Activated CD8-positive, alpha-beta memory T cell treated with anti-CD3 and anti-CD28 coated beads, Interleukin-2, amount 10 ng/mL, durations not matched to agents 7 days and 5 days (primary cell): ENCODE measurements at places on chromosomes 6 and 20. TPM values are rescaled to one million over a fixed set of nuclear protein-coding genes. Genes with fewer than 3 reads are reported as not detected.

- DNase-seq, result no peak
- H3K27me3 ChIP-seq, result no peaks in the 10 kb centered on the region
- H3K4me1 ChIP-seq, result peaks cover 4% of the 10 kb centered on the region
- no peak overlapping the region for H3K4me3 ChIP-seq
- no peaks in the 10 kb centered on the region for H3K36me3 ChIP-seq
- H3K27ac ChIP-seq, result no peak overlapping the region
Measured at GRCh38 chr6:161630674-161631073, 356.8 kb upstream of the AGPAT4 start.

The C6orf58 gene
- not detected for total RNA-seq

The CASS4 gene
- total RNA-seq, result 21.8 TPM

GRCh38 chr6:158717341-158718330 lies 67.8 kb downstream of the SYTL3 start:
- H3K27ac ChIP-seq, result peak overlapping the region; percentile 84
- H3K4me1 ChIP-seq, result peaks cover 77% of the 10 kb centered on the region
- peaks cover 71% of the 10 kb centered on the region for H3K36me3 ChIP-seq
- H3K27me3 ChIP-seq, result no peaks in the 10 kb centered on the region
- H3K4me3 ChIP-seq, result peak overlapping the region; percentile 33

DNA sequence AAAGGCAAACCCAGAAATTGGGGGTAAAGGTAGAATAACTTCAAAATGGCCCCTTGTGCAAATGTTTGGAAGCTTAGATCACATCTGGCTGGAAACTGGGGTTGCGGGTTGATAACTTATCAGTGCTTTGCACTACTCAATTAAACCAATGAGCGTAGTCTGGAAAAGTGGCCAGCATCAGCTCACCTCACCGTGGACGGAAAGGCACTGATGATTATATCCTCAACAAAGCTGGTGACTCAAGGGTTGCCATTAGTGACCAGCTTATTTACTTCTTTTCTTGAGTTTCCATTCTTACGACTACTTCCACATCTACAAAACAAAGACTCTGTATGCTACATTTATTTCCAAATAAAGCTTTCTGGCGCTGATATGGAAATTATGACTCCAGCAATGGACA lies 198.5 kb upstream of the HEY2 start:
- no peaks in the 10 kb centered on the region for H3K4me1 ChIP-seq
- peaks cover 11% of the 10 kb centered on the region for H3K27me3 ChIP-seq
- no peak overlapping the region for H3K27ac ChIP-seq
- no peak overlapping the region for H3K4me3 ChIP-seq
- DNase-seq, result no peak
- no peaks in the 10 kb centered on the region for H3K36me3 ChIP-seq

DNA sequence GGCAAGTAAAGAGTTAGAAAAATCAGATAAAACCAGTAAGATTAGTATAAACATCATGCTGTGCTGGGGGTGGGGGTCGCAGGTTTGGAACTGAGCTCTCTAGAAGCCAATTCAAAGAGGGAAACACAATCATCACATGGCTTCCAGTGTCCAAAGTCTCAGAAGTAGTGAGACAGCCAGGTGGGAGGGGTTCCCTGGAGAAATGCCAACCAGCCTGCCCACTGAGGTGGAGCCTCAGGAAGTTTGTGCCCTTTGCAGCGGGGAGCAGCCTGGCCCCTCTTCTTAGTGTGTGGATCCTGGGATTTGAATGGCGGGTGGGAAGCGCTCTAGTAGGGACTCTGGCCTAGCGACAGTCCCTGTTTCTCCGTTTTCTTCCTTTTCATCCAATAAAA lies 21.4 kb downstream of the C6orf15 start:
- H3K27ac ChIP-seq, result no peak overlapping the region
- H3K27me3 ChIP-seq, result peaks cover 9% of the 10 kb centered on the region
- DNase-seq, result no peak
- H3K4me3 ChIP-seq, result no peak overlapping the region

DNA sequence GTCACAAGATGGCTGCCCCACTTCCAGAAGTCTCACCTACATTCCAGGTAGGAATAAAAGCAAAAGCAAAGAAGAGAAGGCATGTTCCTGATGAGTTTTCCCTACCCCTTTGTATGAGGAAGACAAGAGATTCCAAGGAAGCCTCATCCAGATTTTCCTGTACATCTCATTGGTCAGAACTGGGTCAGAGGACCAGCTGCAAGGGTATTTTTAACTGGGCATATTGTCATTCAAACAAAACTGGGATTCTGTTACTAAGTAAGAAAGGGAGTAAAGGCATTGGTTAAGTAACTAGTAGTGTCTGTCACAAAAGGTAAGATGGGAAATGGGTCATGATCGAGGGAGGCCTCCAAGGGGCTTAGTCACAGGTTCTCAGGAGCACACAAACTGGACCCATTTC lies 28.2 kb upstream of the RIMS4 start:
- H3K27me3 ChIP-seq, result peaks cover 35% of the 10 kb centered on the region
- H3K4me3 ChIP-seq, result no peak overlapping the region
- no peaks in the 10 kb centered on the region for H3K36me3 ChIP-seq
- no peak overlapping the region for H3K27ac ChIP-seq

- no peak for DNase-seq
- H3K27ac ChIP-seq, result no peak overlapping the region
- no peaks in the 10 kb centered on the region for H3K4me1 ChIP-seq
- no peak overlapping the region for H3K4me3 ChIP-seq
Measured at GRCh38 chr6:104460738-104461483, 398.8 kb downstream of the HACE1 start.

The FOXA2 gene
- total RNA-seq, result not detected
